ENCODE measurements at places on chromosomes 5 and 9.

GRCh38 chr9:127776195-127776923 lies 2.1 kb downstream of the SH2D3C start:
- DNase-seq = no peak

DNA sequence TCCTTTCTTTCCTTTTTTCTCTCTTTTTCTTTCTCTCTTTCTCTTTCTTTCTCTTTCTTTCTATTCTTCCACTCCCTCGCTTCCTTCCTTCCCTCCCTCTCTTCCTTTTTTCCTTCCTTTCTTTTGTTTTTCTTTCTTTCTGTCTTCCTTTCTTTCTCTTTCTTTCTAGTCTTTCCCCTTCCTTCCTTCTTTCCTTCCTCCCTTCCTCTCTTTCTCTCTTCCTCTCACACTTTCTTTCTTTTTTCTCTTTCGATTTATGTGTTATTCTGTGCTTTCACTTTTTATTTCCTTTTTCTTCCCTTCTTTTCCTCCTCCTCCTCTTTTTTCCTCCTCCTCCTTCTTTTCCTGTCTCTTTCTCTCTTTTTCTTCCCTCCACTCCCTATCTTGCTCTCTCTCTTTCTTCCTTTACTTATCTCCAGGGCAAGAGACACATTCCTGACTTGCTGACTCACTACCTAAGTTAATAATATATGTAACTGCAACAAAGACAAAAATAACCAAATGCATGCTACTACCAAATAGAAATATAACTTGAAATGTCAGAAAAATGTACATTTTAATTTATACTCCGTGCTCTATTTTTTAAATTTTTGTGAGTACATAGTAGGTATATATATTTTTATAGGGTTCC lies 445.5 kb downstream of the GABRG2 start:
- no peak for DNase-seq

DNA sequence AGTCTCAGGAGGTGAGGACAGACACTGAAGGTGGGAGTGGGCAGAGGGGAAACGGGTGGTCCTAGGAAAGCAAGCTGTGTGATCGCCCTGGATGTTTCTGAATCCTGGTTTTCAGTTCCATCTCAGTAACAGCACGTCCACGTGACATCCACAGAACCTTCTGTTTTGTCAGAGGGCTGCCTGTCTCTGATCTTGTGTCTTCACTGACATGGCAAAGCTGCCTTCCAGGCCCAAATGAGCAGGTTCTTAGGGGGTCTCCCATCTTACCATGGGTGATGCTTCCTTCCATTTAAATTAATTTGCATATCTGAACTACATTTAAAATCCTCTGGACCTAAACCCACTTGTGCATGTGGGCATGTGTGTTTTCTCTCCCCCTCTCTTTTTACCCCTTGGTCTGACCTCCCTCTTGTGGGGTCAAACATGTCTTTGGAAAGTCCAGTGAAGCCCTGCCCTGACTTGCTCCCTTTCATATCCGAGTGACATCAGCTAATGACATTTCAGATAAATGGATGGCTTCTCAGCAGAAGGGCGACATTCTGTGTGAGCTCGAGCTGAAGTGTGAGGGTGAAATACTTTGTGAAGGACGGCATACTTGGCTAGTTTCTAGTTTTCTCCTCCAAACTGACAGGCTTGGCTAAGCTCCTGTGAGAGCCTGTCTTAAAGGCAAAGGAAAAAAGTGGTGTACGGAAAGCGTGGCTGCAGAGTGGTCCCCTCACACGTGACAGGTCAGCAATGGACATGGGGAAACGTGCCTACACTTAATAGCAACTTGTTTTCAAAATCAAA lies 204.8 kb upstream of the S1PR3 start:
- DNase-seq = no peak

DNA sequence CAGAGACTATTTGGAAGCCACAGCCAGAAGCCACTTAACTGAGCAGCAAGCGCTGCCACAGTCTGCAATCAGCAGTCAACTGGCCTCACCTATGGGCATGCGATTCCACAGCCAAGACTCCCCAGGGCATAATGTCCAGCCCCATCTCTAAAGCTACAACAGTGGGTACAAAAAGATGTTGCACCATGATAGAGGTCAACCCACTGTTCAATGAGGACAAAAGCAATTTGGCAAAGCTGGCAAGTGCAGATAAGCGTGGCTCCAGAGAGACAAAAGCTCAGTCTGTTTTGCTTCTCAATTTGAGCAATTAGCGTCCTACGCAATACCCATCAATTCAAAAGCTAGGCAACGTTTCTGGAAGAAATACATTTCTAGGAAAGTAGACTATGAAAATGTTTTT lies 3.2 kb downstream of the TAS2R1 start:
- DNase-seq = no peak

DNA sequence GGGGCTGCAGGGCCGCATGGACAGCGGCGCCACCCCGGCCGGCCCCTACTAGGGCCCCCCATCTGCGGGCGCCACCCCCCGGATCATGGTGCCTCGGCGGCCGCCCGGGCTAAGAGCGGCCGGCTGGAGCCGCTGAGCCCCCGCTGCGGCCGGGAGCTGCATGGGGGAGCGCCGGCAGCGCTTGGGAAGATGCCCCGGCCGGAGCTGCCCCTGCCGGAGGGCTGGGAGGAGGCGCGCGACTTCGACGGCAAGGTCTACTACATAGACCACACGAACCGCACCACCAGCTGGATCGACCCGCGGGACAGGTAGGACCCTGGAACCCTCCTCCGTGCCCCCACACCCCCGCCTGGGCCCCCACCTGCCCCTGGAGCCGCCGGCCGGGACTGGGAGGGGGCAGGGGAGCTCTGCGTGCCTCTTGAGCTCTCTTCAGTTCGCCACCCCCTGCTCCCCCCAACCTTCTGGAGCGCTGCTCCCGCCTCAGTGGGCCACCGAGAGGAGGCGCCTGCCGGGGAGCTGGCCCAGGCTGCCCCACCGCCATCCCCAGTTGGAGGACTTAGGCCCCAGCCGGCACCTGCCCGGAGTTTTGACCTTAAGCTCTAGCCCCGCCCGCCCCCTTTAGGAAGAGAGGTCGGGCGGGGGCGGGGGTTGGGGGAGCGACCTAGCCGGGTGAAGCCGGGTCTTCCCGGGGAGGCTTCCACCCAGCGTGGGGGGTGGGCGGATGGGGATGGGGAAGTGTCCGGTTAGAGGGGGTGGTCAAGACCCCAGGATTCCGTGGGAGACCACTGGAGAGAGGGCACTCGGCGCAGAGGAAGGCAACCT lies 730 bp downstream of the WWC1 start:
- no peak for DNase-seq

DNA sequence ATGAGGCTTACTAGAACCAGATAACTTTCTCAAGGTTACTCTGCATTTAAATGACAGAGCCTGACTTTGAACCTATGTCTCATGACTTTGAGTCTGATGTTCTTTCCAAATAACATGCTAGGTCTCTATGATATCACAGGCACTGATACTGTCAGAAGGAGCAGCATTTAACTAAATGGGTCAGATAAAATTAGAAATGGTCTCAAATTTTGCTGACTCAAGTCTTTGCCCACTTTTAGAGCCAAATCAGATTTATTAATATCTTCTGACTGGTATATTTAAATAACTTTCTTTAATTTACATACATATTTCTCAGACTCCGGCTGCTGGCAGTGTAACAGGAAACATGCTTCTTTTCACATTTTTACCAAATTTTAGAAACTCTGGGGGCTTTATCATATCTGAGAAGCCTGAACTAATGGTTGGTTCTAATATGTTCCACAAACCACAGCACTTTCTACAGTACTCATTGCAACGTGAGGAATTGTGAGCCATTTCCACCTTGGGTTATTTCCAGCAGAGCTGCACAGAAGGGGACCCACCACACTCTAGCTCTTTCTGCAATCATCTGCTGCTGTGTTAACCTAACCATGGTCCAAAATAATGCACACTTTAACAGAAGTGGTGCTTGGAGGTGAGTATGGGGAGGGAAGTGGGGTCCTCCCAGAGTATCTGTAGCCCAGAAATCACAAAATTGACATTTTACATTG lies 79.2 kb downstream of the KCTD16 start:
- DNase-seq = no peak

- no peak for DNase-seq
Observed at GRCh38 chr5:5432020-5432707, 9.7 kb downstream of the ICE1 start.

DNA sequence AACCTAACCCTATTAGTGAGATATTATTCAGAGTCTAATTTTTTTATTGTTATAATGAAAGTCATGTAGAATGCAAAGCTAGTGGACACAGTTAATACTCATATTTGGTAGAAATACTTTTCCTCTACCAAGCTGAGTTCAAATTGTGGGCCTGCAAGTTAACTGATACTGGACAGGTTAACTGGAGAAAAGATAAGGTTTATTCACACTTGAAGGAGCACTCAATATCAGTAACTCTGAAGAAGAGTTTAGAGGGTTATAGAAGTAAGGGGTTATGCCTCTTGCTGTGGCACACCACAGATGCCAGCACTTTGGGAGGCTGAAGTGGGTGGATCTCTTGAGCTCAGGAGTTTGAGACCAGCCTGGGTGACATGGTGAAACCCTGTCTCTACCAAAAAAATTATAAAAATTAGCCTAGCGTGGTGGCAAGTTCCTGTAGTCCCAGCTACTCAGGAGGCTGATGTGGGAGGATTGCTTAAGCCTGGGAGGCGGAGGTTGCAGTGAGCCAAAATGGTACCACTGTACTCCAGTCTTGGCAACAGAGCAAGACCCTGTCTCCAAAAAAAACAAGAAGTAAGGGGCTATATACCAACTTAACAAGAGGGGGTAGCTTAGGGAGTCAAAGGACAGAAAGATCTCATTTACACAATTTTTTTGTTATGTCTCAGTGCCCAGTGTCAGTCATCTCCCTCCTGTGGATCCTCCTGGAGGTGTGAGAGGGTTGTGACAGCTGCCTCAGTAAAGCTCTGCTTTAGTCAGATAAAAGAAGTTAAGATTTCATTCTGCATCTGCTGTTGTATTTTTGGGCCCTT lies 121.2 kb upstream of the GRHPR start:
- no peak for DNase-seq

- no peak for DNase-seq
Observed at GRCh38 chr5:150301170-150301505, 1.6 kb downstream of the ARSI start.

DNA sequence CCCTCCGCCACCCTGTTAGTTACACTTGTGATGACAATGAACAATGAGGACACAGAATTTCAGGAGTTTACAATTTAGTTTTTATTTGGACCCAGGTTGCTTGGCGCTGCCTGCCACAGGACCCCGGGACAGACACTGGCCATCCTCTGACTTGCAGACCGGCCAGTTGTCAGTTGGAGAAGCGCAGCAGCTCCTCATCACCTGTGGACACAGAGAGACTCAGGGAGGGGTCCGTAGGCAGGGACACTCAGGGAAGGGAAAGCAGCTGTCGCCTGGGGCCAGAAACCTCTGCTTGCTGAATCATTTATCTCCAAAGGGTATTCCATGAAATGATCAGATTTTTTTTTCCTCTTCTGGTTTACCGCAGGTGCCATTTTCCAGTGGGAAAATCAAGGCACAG lies 18.0 kb downstream of the AMBP start:
- no peak for DNase-seq

DNA sequence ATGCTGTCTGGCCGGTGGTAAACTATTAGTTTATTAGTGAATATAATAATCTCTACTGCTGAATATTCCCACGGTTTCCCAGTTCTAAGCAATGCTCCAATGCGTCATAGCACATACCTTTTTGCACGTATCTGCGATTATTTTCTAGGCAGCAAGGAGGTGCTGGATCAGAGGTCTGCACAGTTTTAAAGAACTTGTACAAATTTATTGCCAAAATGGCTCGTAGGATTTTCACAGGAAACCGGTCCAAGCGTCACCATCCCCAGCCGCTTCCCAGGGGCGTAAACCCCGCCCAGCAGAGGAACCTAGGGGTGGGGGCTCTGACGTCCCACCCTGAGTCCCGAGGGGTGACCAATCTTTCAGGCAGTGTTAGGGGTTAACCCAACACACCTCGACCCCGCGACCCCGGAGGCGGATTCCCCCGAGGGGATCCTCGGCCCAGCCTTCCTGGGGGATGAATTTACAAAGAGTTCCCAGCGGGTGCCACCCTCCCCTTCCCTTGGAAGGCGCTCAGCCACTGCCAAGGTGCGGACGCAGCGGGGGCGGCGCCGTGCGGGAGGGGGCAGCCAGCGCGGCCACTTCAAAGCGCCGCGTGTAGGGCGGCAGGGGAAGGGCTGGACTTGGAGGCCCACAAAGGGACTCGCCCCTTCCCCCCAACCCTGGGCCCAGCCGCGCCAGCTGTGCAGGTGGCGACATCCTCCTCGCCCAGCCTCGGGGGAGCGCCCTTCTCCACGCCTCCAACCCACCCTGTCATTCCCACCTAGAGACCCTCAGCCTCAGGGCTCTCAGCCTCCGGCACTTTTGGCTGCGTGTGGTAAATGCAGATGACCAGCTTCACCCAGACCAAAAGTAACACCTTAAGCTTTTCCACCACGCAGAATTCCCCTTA lies 43.5 kb upstream of the TCF7 start:
- DNase-seq = no peak

- DNase-seq = no peak
Observed at GRCh38 chr9:108033976-108034964, 544.7 kb upstream of the KLF4 start.

GRCh38 chr5:167029488-167029887 lies 1262.0 kb upstream of the WWC1 start:
- no peak for DNase-seq

GRCh38 chr9:124133727-124134126 lies 122.2 kb downstream of the LHX2 start:
- DNase-seq = no peak

- DNase-seq = no peak
Observed at GRCh38 chr5:141617682-141618029, 1.1 kb downstream of the DIAPH1 start.

DNA sequence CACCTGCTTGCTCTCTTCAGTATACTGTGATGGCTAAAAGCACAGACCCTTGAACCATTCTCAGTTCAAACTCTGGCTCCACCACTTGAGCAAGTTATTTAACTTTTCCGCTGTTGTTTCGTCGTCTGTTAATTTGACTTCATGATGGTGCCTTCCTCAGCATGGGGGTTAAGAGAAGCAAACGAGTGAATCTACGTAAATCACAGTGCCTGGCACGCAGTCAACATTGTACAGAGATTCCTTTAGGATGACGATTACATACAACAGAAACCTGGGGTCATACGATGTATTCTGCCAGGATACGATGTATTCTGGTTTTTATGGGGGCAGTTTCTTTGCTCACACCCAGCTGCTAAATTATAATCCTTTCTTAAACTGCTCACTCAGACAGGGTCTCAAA lies 515.6 kb downstream of the CCDC171 start:
- no peak for DNase-seq

- no peak for DNase-seq
Observed at GRCh38 chr5:177356746-177357145, 978 bp upstream of the RGS14 start.

GRCh38 chr5:60482301-60482700 lies 217.7 kb downstream of the DEPDC1B start:
- no peak for DNase-seq

DNA sequence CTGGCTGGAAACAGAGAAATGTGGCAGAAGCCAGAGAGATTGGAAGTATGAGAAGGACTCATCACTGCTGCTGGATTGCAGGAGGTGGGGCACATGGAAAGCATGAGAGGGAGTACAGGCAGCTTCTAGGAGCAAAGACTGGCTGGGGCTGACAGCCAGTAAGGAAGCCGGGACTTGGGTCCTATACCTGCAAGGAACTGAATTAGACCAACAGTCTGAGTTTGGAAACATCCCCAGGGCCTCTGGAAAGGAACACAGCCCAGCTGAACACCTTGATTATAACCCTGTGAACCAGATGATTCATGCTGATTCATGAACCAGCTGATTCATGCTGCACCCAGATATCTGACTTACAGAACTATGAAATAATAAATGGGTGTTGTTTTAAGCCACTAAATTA lies 93.4 kb downstream of the OSTF1 start:
- DNase-seq = no peak

Data from ureter (tissue), 1 donor.